ENCODE measurements at places on chromosomes 16 and 17.

GRCh38 chr17:41548844-41549595 is 20.9 kb upstream of the KRT19 start:
- no peak for DNase-seq

- no peak for DNase-seq
These were observed 19.9 kb upstream of the SMIM36 start for GRCh38 chr17:55531053-55531728.

- DNase-seq = no peak
These were observed 5.2 kb upstream of the KCNH6 start for GRCh38 chr17:63517825-63518534.

GRCh38 chr17:61517843-61518606 is 65.8 kb downstream of the TBX4 start:
- no peak for DNase-seq

- no peak for DNase-seq
These were observed 83.9 kb downstream of the NT5M start for GRCh38 chr17:17387017-17387497.

Measured in vagina (tissue), 2 donors.